ENCODE measurements at places on chromosomes 13 and 19.
A peak's percentile ranks its signal among the peaks of the same experiment; 100 is the strongest.

GRCh38 chr13:28954810-28955209 is 134.7 kb downstream of the MTUS2 start:
- no peak for DNase-seq

DNA sequence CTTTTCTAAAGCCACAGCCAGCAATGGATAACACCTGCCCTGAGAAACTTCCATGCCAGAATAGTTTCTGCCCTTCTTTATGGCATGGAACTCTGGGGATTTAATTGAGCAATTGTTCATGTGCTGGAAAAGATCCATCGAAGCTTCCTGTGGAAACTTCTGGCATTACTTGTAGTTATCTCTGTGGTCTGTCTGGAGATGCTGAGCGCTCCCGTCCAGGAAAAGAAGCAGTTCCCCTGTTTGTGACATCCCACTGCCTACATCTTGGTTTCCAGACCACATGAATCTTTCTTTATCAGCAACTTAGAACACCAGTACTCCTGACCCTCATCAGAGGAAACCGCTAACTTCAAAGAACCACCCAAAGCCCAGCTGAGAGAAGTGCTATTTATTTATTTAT is 24.6 kb downstream of the FLT1 start:
- no peak for DNase-seq

DNA sequence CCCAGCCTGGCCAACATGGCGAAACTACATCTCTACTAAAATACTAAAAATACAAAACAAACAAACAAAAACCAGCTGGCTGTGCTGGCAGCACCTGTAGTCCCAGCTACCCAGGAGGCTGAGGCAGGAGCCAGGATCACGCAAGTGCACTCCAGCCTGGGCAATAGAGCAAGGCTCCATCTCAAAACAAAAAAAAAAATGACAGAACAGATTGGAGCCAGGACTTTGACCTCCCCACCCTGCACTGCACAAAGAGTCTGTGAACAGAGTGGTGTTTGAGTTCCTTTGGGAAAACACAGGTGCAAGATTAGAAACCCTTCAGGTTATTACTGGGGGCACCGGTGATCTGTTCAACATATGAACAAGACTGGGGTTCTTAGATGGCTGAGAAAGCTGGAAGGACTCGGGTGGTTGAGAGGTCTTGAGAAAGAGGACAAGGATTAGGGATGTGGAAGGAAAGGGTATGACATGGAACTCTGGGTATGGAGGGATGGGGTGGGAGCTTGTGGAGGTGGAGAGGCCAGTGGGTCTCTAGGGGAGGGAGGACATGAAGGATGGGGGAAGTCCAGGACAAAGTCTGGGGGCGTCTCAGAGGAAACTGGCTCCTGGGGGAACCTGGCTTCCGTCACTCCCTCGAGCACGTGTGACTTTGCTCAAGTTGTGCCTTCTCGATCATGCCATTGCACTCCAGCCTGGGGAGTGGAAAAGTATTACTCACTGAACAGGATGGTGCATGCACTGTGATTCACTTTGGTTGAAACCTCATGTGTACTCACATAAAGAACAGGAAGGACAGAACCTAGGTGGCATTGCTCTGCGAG is 25.9 kb downstream of the RCN3 start:
- DNase-seq, result peak; percentile 67

DNA sequence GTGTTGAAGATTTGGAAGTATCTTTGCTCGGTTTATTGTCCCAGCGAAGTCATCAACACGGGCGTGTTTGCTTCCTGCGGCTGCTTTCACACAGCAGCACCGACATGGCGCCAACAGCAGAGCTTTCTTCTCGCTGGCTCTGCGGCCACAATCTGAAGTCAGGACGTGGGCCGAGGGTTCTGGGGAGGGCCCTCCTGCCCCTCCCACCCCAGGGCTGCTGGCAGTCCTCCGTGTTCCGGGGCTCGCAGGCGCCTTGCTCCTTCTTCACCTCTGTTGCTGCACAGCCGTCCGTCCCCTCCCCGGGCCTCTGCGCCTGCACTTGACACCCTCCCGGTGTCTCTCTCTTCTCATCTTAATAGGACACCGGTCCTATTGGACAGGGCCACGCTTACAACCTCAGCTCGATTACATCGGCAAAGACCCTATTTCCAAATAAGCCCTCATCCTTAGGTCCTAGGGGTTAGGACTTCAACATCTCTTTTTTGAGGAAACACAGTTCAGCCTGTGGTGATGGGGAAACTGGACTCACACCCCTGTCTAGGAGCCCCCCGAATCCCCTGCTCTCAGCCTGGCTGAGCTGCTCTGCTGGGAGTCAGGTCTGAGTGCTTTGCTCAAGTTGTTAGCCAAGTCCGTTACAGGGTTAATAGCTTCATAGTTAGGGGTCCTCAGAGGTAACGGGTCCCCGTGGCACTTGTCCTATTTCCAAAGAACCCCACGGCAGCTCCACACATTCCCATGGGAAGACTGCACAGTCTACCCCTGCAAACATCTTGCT is 2.7 kb upstream of the TEX29 start:
- DNase-seq, result no peak

- DNase-seq, result peak; percentile 70
These were observed 11.5 kb downstream of the CIB3 start for GRCh38 chr19:16161840-16162239.

DNA sequence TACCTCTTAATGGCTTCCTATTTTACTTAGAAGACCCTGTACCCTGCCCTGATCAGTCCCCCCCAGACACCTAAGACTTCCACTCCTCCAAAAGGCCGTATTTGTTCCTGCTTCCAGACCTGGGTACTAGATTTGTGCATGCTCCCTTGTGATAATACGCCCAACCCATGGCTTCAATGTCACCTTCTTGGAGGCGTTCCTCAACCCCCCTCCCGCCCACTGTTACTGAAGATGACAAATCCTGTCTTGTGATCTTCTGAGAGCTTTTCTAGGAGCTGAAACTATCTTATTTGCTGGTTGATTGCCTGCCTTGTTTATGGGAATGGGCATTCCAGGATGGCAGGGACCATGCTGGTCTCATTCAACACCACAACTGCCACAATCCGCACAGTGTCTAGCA is 9.4 kb downstream of the SLC25A23 start:
- DNase-seq, result no peak

DNA sequence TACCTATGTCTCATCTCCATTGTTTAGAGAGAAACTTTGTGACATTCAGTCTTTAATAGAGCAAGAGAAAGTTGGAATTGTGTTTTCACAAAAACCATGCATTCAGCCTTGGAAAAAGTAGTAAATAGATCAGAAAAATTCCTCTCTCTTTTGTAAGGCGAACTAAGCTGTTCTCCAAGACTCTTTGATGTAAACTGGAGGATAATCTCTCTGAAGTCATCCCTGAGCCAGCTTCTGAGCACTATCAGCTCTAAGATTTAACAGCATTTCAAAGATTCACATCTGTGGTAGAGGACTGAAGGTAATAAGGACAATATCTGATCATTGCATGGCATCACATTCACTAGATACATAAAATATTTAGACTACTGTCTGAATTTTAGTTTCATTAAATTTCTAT is 904.6 kb upstream of the ATXN8OS start:
- no peak for DNase-seq

DNA sequence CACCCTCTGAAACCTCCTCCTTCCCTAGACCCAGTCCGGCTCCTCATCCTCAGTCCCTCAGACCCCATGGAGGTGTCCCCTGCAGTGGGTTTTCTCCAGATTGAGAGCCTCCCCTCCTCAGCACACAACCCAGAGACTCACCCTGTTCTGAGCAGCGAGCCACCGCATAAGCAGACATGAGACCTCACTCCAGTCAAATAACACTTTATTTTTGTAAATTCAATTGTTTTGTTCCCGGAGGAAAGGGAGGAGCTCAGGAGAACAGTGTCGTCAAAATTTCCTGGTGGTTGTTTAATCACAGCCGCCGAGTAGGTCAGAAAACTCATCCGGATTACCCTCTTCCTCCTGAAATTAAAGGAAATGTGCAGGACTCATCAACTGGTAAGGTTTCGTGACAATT is 57.5 kb downstream of the ERICH4 start:
- DNase-seq, result no peak

GRCh38 chr19:13476071-13476470 is 30.2 kb downstream of the CACNA1A start:
- DNase-seq, result no peak

GRCh38 chr19:10159610-10160009 is 35.1 kb downstream of the DNMT1 start:
- DNase-seq, result no peak

- peak; percentile 84 for DNase-seq
These were observed 798 bp downstream of the SLC1A5 start for GRCh38 chr19:46787331-46788261.

- no peak for DNase-seq
These were observed 31.4 kb downstream of the TUBA3C start for GRCh38 chr13:19150226-19150625.

DNA sequence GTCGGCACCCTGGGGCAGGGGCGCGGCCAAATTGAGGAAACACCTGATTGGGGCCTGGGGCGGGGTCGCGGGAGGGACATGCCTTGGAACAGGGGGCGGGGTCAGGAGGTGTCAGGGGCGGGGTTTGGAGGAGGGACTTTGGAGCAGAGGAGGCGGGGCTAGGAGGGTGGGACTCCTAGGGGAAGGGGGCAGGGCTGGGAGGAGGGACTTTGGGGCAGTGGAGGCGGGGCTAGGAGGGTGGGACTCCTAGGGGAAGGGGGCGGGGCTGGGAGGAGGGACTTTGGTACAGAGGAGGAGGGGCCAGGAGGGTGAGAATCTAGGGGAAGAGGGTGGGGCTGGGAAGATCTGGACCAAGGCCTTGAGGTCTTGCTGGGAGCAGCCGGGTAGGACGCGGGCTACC is 21.9 kb downstream of the GRIN2D start:
- peak; percentile 80 for DNase-seq

GRCh38 chr13:112205990-112206389 is 139.0 kb downstream of the SOX1 start:
- no peak for DNase-seq

- no peak for DNase-seq
These were observed 695 bp downstream of the ICAM1 start for GRCh38 chr19:10271543-10272086.

DNA sequence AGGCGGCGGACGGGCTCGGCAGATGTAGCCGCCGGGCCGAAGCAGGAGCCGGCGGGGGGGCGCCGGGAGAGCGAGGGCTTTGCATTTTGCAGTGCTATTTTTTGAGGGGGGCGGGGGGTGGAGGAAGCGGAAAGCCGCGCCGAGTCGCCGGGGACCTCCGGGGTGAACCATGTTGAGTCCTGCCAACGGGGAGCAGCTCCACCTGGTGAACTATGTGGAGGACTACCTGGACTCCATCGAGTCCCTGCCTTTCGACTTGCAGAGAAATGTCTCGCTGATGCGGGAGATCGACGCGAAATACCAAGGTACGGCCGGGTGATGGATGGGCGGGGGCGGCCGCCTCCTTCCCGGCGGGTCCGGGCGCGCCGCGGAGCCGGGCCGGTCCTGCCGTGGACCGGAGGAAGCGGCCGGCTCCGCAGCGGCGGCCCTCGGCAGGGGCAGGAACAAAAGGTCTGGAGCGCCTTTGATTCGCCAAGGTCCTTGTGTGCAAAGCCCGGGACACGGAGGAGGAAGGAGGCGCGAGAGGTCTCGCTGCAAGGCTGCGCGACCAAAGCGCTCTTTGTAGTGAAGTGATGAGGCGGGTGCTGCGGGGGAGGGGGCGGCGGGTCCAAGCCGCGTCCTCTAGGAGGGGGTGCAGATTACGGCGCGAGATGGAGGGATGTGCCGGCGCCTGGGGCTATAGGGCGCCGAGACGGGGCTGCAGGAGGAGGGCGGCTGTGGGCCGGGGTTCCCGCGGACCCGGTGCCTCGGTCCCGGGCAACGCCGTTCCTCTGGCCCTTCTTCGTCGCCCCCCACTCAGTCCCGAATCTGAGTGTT is 689 bp downstream of the ING1 start:
- peak; percentile 46 for DNase-seq

- no peak for DNase-seq
These were observed 560.9 kb upstream of the PCDH9 start for GRCh38 chr13:67791047-67791446.

DNA sequence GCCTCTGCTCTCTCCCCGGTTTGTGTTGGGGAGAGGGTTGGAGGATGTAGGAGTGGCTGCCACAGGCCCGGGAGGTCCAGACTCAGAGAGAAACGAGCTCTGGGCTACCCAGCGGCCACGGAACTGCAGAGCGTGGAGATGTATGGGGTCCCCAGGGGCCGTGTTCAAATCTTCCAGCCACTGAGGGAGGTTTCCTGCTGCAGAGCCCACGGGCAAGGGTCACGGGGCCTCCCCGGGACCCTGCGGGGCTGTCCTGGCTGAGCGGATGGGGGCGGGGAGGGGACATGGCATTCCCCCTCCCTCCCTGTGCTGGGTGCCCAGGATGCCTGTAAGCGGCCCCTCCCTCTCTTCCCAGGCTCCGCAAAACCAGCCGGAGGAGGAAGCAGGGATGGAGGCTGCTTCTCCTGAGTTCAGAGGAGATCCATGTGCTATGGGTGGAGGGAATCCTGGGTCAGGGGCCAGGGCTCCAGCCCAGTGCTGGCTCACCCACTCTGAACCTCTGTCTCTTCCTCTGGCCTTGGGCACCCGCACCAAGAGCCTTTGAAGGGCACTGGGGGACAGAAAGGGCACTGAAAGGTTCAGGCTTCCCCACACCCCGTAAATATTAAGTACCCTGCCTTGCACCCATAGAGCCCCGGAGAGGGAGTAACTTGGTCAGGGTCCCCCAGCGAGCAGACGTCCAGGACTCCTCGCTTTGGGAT is 22.6 kb downstream of the SMIM24 start:
- peak; percentile 62 for DNase-seq

- DNase-seq, result no peak
These were observed 30.0 kb upstream of the NCCRP1 start for GRCh38 chr19:39166571-39167391.

DNA sequence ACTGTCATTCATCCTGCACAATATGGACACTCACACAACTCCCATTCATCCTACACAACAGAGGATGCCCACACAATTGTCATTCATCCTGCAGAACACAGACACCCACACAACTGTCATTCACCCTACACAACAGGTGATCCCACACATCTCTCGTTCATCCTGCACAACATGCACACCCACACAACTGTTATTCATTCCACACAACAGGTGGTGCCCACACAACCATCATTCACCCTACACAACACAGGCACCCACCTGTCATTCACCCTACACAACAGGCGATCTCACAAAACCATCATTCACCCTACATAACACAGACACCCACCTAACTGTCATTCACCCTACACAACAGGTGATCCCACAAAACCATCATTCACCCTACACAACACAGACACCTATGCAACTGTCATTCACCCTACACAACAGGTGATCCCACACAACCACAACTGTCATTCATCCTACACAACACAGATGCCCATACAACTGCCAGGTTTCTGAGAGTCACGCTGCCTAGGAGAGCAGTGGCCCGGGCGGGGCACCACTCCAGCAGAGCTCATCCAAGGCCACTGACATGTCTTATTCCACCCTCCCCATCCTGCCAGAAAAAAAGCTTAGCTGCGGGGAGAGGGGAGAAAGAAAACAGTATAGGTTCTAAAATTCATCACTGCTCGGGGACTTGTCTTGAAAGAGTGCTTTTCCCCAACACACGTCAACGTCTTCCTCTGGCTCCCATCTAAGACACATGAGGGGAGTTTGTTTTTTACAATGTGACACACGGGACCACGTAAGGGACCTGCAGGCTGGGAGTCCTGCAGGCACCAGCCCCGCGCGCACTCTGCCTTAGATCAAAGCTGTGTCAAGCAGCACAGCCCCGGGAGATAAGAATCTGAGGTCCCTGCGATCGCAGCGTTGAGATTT is 44.0 kb downstream of the KLF2 start:
- DNase-seq, result no peak

GRCh38 chr19:35226748-35227147 is 1.8 kb downstream of the FAM187B start:
- no peak for DNase-seq
